Thyroid gland (tissue), 4 donors: ENCODE measurements at places on chromosomes 2 and 18.
A peak's percentile ranks its signal among the peaks of the same experiment; 100 is the strongest.

DNA sequence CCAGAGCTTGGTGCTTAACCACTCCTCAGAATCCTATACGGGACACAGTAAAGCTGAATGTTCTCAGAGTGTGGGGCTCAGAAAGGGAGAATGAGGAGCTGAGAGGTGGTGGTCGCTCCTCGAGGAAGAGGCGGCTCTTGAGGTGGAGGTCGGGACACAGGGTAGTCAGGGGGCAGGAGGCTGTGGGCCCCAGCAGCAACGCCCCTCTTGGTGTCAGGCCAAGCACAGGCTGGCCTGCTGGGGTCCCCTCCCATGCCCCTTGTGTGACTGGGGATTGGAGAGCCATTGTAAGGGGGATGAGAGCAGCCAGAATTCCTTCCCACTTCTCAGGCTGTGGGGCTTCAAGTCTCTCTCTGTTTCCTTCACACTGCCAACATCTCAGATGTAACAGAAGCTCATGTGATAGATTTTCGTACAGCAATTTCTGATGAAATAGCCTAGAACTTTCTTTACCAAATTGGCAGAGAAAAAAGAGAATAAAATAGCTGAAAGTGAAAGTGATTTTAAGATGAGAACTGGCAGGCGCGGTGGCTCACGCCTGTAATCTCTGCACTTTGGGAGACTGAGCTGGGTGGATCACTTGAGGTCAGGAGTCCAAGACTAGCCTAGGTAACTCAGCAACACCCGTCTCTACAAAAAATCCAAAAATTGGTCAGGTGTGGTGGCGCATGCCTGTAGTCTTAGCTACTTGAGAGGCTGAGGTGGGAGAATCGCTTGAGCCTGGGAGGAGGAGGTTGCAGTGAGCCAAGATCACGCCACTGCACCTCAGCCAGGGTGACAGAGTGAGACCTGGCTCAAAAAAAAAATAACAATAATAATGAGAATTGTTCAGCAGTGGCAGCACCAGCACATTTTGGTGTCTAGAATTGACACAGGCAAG lies 61.1 kb upstream of the RPL31 start:
- H3K27ac ChIP-seq: peak overlapping the region; percentile 38
- H3K4me1 ChIP-seq: peaks cover 18% of the 10 kb centered on the region
- H3K36me3 ChIP-seq: no peaks in the 10 kb centered on the region
- H3K27me3 ChIP-seq: no peaks in the 10 kb centered on the region

DNA sequence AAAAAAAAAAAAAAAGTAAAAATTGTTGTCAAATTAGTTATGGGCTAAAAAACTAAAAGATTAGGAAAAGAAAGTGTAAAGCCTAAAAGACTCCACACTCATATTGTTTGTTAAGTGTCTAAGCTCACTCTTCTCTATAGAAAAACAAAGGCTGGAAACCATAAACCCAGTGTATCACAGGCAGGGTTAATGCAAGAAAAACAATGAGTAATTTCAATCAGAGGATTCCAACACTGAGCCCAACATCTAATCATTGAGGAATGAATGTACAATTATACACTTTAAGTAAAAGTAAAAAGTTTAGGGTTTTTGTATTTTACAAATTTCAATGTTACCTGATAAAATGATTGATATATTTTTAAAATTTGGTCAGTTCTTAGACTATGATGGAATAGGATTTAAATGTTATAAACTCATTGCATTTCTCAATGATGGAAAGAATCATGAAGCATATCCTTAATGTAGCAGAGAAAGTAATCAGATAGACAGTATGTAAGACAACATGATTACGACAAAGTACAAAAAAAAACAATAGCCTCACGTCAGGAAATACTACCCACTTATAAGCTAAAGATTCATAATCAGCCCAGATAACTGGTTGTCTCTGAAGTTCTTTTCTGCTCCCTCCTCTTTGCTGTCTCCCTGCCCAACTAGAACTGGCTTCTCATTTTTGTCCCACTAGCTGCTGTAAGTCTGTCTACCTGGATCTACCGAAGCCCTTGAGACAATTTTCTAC lies 44.5 kb upstream of the SP3 start:
- H3K27me3 ChIP-seq: no peaks in the 10 kb centered on the region
- DNase-seq: no peak
- peaks cover 48% of the 10 kb centered on the region for H3K4me1 ChIP-seq
- H3K36me3 ChIP-seq: no peaks in the 10 kb centered on the region
- no peak overlapping the region for H3K4me3 ChIP-seq

GRCh38 chr2:51778806-51779205 lies 746.9 kb upstream of the NRXN1 start:
- H3K27ac ChIP-seq: no peak overlapping the region
- no peaks in the 10 kb centered on the region for H3K4me1 ChIP-seq
- H3K4me3 ChIP-seq: no peak overlapping the region
- H3K36me3 ChIP-seq: no peaks in the 10 kb centered on the region
- no peak for DNase-seq
- no peaks in the 10 kb centered on the region for H3K27me3 ChIP-seq

- H3K27me3 ChIP-seq: no peaks in the 10 kb centered on the region
- H3K4me1 ChIP-seq: no peaks in the 10 kb centered on the region
- no peak overlapping the region for H3K27ac ChIP-seq
- DNase-seq: no peak
- no peaks in the 10 kb centered on the region for H3K36me3 ChIP-seq
Measured at GRCh38 chr2:141767691-141768090, 363.1 kb downstream of the LRP1B start.

DNA sequence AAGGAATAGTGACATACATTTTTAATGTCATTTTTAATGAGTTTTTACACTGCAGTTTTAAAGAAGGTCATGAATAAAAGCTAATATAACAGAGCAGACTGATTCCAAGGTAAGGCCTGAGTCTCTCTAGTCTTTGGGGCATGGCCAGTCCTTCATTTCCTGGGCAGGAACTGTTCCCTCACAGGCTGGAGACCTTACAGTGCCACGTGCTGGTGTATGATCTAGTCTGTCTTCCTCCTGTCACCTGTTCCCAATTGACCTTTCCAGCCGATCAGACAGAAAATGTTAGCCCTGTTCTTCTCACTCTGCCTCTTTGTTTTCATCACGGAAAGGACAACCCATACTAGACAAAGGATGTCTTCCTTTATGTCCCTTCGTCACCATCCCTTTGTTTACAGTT lies 33.6 kb downstream of the ZCCHC2 start:
- DNase-seq: no peak
- H3K4me3 ChIP-seq: no peak overlapping the region
- H3K4me1 ChIP-seq: no peaks in the 10 kb centered on the region
- no peaks in the 10 kb centered on the region for H3K27me3 ChIP-seq
- no peak overlapping the region for H3K27ac ChIP-seq
- H3K36me3 ChIP-seq: peaks cover 24% of the 10 kb centered on the region

DNA sequence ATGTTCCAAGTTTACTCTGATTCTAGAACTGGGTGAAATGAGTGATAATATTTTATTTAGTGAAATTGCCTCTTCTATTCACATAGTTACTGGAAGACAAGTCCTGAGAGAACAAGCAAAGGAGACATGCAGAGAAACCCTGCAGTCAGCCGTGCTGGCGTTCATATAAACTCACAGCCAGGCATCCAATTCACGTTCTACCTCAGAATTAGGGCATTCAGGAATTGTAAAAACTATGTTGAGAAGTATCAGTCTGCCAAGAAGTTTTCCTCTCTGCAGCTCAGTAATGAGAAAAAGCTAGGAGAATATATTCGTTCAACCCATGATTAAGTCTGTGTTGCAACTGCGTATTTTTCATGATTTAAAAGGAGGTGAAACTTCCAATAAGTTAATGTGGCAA lies 156.2 kb upstream of the DSEL start:
- no peaks in the 10 kb centered on the region for H3K36me3 ChIP-seq
- no peak for DNase-seq
- no peaks in the 10 kb centered on the region for H3K27me3 ChIP-seq
- no peak overlapping the region for H3K27ac ChIP-seq

- no peaks in the 10 kb centered on the region for H3K4me1 ChIP-seq
- H3K36me3 ChIP-seq: no peaks in the 10 kb centered on the region
- no peak overlapping the region for H3K27ac ChIP-seq
- H3K27me3 ChIP-seq: no peaks in the 10 kb centered on the region
- H3K4me3 ChIP-seq: no peak overlapping the region
Measured at GRCh38 chr2:64062840-64063239, 43.6 kb upstream of the VPS54 start.

- no peaks in the 10 kb centered on the region for H3K36me3 ChIP-seq
- peaks cover 3% of the 10 kb centered on the region for H3K4me1 ChIP-seq
- peak; percentile 13 for DNase-seq
- H3K27ac ChIP-seq: peak overlapping the region; percentile 28
Measured at GRCh38 chr2:86225581-86225980, 26.3 kb downstream of the MRPL35 start.
